Nucleus accumbens (tissue), 56 donors: ENCODE measurements at places on chromosomes 5 and 9.

DNA sequence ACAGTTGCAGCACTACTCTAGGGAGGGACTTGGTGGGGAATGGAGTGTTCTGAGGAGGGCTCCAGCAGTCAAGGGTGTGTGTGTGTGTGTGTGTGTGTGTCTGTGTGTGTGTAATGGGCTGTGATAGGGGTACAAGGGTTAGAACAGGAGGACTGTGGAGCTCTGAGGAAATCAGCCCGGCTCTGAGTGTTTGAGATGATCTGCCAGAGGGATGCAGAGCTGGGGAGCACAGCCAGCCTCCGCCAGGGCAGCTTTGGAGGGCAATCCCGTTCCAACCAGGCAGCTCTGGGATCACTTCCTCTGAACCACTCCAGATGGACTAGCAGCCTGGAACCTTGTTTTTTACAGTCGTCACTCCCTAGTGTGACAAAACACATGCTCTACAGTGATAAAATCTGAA lies 3.0 kb upstream of the SLC6A7 start:
- no peak for DNase-seq

DNA sequence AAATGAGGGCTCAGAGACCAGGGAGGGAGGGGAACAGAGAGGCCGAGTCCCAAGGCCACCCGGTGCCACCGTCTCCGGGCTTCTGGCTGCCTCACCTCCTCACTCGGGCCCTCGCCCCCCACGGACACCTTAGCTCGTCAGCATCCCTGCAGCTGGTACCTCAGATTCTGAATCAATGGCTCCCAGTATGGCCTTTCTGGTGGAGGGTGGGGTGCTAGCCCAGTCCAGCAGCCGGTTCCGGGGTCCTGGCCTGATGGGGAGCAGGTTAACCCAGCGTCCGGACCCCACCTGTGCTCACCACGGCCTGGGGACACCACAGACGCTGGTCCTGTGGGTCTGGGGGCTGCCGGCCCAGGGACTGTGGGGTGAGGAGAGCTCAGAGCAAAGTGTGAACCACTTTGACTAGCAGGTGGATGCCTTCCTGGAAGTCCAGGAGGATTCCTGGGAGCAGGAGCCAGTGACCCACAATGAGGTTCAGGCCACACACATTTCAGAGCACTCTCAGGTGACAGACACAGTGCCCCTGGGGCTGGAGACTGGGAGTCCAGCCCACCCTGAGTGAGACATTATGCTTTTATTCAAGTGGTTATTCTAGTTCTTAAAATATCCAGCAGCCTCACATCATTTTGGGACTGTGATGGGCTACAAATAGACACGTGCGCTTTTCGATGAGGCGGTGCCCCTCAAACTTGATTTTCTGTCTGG lies 53.3 kb downstream of the AHRR start:
- no peak for DNase-seq

DNA sequence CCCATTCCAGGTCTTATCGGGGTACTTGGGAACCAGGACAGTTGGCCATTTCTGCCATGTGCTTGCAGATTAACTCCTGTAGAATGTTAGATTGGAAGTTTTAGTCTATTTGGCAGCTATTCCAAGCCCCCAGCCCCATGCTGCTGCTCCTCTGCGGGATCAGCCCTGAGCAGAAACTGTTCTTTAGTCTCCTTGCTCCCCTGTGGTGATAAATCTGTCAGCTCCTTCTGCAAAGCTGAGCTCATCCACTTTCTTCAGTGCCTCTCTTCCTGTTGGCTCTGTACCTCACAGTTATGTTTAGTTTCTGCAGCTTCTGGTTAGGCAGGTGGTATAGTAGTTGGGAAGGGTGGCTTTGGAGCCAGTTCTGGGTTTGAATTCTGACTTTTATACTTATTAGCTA lies 170.4 kb downstream of the GRIA1 start:
- DNase-seq, result no peak

DNA sequence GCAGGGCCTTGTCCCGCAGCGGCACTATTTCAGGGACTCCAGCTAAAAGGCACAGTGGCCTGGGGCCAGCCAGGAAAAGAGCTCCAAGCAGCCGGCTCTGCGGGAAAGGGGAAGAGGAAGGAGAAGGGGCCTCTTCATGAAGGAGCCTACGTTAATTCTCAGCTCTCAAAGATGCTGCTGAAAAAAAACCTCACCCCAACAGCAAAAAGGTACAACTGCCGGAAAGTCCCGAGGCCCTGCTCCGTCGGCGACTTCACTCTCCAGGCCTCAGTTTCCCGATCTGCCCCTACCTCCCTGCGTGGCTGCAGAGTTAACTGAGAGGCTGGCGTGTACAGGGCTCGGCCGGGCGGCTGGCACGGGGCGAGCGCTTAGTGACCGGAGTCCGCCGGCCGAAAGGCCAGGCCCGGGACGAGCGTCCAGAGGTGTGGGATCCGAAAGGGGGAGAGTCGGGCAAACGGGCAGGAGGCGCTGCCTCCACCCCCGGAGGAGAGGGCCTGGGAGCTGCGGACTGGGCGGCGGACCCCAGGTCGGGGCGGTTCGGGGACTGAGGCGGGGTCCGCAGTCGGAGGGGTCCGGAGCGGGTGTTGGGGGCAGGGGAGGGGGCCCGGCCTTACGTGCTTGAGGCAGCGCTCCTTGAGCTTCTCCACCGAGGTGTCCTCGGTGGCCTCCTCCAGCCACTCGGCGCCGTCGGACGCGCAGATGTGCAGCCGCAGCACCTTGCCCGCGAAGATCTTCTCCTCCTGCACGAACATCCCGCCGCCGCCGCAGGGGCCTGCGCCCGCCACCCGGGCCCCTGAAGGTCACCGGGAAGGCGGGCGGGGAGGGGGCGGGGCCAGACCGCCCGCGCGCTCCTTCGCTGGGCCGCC lies 529 bp downstream of the UBAC1 start:
- no peak for DNase-seq

GRCh38 chr5:128782446-128782845 lies 182.8 kb upstream of the SLC27A6 start:
- peak; percentile 3 for DNase-seq

DNA sequence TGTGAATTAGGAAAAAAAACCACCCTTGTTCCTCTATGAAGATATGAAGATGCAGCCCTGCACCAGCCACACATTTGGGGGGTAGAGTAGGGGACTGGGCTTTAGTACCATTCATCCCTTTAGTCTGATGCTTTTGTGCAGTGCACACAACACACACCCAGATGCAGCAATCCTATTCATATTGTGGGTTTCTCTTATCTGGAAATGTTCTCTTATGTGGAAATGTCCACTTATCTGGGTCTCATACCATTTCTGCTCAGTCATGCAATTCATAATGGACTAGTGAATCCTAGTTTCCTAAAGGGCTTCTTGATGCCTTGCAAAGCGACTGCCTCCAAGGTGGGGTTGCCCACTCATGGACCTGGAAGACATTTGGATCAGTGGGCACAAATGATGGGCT lies 47.8 kb downstream of the C9orf152 start:
- DNase-seq, result no peak

GRCh38 chr5:35230038-35230611 lies at the start of gene PRLR:
Gene PRLR, minus strand, starts transcription at chr5:35230487. Its CDS starts 140,867 bp downstream, at chr5:35089620.
- no peak for DNase-seq

DNA sequence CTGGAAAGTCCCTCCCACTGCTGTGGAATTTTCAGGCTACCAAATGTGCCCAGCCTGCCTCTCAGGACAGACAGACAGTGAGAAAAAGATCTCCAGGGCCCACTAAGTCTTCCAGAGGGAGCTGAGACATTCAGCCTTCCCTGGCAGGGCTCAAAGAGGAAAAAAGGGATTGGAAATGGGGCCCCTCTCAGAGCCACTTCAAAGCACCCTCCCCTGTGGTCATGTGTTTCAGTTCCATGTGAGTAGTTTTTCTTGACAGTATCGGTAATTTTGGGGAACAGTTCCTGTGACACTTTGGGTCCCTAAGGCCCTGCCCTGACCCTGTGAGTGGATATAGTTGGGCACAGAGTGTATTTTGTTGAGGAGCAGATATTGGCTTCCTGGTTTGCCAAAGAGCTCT lies 25.0 kb downstream of the LARP1 start:
- DNase-seq, result no peak

DNA sequence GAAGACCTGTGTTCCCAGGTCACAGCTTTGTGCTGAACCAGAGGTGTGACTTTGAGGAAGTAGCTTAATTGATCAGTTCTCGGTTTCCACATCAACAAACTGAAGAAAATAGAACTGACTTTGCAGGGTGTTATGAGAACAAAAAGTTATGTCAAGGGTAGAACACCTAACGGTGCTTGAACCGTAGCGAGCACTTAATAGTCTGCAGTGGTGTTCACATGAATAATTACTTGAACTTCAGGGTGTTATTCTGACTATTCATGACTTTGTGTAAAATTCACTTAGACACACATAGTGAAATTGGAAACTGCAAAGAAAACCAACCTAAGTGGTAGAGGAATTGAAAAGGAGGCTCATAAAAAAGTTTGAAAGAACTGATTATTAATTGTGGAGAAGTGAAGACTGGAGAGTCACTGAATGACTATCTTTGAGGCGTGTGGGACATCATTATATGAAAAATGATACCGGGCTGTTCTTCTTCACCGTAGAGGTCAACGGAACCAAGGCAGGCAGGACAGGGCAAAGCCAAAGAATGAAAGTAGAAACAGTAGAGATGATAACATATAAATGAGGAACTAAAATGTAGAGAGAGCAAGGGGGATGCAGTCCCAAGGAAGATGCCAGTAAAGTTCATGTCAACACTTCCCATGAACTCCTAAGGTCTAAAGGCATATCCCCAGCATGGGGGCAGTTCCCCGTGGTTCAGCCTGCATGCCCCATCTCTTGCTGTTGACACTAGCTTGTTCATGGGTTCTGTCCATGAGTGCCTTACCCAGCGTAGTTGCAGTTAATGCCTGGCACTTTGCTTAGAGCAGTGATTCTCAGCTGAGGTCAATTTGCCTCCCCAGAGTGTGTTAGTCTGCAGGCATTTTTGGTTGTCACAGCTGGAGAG lies 118.7 kb downstream of the ZNF462 start:
- no peak for DNase-seq

- no peak for DNase-seq
These were observed 22.1 kb upstream of the SLC25A51 start for GRCh38 chr9:37925786-37926736.

DNA sequence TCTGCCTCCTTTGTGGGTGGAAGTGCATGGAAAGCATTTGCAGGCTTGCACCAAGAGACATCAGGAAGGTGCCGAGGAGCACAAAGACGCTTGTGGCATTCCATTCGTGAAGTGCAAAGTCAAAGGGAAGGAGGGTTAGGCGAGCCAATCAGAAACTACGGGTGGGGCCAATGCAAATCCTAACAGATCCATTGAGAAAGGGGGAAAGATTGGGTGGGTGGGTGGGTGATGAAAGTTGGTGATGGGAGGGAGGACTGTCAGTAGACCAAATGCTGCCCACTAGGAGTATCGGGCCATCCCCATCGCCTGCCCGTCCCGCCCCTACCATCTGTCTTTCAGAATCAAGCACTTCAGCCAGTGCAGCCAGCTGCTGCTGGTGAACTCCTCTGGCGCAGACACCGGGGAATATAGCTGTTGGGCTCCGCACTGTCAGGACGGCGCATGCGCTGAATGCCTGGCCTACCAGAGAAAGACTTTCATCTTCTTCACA lies 17.1 kb upstream of the ANXA6 start:
- DNase-seq, result no peak

- DNase-seq, result no peak
These were observed 747 bp upstream of the PROP1 start for GRCh38 chr5:177996660-177997318.

DNA sequence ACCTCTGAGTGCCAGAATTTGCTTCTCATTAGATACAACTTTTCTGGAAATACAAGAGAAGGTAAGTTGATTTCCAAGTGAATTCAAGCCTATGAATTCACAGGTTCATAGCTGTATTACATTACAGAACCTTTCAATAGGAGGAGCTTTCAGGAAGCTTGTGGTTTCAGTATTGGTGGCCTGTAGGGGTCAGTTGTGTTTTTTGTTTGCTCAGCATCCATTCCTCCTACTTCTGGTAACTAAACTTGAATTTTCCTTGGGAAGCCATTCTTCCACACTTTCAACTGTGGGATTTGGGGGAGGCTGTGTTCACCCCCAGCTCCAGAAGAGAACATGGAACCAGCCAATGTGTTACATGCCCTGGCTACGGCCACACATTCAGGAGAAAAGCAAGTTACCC lies 5.6 kb upstream of the CYSTM1 start:
- DNase-seq, result no peak

DNA sequence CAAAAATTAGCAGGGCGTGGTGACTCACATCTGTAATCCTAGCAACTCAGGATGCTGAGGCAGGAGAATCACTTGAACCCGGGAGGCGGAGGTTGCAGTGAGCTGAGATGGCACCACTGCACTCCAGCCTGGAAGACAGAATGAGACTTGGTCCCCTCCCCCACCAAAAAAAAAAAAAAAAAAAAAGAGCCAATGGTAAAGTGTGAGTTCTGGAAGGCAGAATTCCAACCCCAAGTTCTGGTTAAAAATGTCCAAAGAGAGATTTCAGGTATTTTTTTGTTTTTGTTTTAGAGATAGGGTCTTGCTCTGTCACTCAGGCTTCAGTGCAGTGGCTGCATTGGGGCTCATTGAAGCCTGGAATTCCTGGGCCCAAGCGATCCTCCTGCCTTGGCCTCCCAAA lies 1.6 kb upstream of the SET start:
- DNase-seq, result no peak

- no peak for DNase-seq
These were observed 269.8 kb downstream of the GADD45G start for GRCh38 chr9:89874351-89875321.

DNA sequence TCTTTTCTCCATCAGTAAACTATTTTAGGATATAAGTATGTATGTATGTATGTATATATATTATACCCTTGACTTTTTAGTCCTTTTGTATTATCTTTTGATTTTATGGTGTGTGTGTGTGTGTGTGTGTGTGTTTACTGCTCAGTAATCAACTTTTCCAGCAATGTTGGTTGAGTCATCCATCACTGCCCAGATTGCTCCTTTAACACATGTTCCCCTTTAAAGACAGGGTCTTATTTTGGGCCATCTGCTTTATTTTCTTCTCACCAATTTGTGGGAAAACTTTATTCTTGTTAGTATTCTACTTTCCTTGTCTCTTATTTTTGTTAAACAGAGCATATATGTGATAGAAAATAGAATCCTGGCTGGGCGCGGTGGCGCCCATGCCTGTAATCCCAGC lies 28.1 kb downstream of the ANKRD33B start:
- DNase-seq, result no peak

DNA sequence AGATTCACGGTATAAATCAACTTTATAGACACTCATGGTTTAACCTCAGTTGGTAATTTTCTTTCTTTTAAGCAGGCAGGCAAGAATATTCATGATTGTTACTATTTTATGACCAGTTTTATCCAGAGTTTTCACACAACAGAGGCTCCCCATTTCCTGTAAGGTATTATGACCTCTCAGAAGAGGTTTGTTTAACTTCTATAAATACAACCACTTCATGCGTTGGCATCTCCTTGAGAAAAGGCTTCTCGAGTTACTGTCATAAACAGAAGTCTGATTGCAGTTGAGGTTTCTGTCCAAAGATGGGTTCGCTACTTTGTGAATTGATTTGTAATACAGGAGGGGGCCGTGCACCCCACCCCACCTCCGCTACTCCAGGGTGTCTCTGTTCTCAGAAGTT lies 55.3 kb downstream of the ENTREP1 start:
- DNase-seq, result no peak
